ENCODE measurements at places on chromosomes 5 and 9.
A peak's percentile ranks its signal among the peaks of the same experiment; 100 is the strongest.

- no peak for ATAC-seq
Observed at GRCh38 chr9:95382433-95382832, 64.9 kb upstream of the FANCC start.

GRCh38 chr9:76887003-76887821 is 18.7 kb downstream of the PRUNE2 start:
- no peak for ATAC-seq

GRCh38 chr9:115495052-115495635 is 377.2 kb upstream of the TNC start:
- ATAC-seq: no peak

DNA sequence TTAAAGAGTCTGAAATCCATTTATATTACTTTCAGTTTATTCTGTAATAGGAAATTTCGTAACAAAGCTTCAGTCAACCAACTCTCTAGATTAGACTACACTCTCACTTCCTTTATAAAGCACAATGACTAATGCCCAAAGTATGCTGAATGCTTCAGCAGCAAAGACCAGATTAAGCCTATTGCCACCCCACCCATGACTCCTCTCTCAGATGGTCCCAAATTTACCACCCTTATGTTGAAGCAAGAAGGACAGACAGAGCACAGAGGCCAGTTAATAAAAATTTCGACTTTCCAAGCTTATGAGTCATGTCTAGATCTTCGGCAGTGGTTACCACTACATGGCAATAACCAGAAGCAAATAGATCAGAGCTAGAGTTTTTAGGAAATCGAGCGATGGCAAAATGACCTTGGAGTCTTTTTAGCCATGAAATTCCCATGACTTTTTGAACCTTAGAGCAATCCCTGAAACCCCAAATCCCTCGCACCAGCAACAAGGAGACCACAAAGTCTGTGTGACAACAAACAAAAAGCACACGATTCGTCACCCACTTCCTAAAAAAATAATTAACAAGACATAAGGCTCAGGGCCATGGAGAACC is 287.8 kb upstream of the RASA1 start:
- peak; percentile 69 for ATAC-seq
